Putamen (tissue), 1 donor: ENCODE measurements at places on chromosomes 5 and 9.
A peak's percentile ranks its signal among the peaks of the same experiment; 100 is the strongest.

- no peak for DNase-seq
Observed at GRCh38 chr9:29806937-29807618, 2233.8 kb upstream of the C9orf72 start.

DNA sequence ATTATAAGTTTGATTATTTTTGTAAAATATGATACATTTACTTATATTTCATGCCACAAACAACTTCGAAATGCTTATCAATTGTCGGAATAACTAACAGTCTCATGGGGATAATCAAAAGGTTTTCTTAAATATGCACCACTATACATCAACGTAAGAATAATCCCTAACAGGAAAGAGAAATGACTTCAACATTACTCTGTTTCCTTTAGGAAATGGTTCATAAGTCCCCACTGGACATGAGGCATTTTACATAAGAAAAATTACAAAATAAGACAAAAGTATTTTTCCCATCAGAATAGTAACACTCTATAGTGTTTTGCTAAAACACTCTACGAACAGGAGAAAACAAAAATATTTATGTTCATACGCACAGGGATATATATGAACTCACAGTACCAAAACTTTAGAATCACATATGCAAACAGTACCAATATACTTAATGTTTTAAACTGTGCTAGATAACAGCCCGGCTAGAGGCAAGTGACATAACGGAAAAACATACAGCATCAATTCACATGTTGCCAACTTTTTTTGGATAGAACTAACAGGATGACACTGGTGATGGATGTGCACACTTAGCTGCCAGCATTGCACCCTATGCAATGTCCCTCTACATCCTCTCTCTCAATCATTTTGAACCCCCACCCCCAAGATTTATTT, 120.5 kb downstream of the NFIB start:
- DNase-seq = no peak

DNA sequence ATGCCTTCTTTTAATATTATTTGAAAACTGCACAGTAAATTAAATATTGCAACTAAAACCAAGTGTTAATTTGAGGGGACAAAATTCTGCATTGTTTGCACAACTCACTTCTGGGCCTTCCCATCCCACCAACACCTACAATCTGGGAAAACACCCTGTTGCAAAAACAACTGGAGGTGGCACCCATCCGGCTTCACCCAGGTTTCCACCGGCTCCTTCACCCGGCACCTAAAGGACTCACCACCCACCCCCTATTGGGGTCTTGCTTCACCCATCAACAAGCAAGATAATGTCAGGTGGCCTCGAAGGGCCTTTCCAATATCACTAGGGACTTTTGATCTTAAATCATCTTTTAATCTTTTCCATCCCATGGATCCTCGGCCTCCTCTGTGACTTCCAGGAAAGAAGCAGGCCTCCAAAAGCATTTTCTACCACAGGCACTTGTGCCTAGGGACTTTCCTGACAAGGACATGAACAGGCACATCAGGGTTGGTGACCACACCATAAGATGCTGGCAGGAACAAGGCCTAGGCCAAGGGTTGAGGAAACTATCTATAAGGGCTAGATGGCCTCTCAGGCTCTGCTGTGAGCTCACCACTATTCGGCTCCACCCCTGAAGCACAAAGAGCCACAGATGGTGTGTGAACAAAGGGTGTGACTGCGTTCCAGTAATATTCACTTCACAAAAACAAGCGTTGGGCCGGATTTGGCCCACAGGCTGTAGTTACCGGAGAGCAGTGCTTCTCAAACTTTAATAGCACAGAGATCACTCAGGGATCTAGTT, 205.1 kb downstream of the AUH start:
- DNase-seq = no peak

DNA sequence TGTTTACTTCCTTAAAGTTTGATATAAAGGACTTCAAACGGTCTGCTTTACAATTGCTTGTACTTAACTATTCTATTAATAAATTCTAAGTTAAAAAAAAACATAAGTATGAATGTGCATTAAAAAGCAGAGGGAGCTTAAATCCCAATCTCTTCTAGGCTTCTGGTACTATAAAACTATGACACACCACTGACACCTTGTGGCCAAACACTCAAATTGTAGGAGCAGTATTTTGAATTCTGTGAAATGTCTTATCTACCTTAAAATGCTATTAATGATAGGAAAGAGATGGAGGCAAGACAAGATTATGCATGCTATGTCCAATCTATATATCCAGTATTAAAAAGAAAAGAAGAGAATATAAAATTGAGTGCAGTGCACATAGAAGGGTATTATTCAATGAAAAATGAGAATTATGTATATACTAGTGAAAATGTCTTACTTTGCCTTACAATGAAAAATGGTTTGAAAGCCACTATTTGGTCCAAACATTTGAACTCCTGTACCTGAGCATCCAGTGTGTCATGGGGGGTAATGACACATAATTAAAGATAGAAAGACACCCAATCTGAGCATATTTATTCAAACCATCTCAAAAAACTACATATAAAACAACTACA, 87.6 kb downstream of the ERP44 start:
- DNase-seq = no peak

- peak; percentile 30 for DNase-seq
Observed at GRCh38 chr5:154467655-154468354, 10.2 kb downstream of the HAND1 start.

DNA sequence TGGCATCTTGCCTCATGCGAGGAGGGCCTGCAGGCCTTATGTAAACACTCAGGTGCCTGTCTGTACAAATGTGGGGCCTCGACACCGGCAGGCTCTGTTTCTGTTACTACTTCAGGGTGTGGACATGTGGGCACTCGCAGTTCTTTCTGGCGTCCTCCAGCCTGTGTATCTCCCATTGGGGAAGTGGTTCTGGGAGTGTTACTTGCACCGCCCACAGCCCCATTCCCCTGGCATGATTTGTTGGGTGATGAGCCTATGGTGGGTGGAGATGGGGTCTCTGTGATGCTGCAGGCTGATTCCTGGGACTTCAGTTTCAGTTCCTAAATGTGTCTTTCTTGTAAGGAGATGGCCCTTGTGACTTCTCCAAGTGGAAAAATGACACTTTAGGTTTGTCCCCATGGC, 82.1 kb upstream of the PITX1 start:
- peak; percentile 27 for DNase-seq

GRCh38 chr5:90792725-90793124, 234.1 kb downstream of the ADGRV1 start:
- no peak for DNase-seq

GRCh38 chr5:176500511-176500910, 36.7 kb downstream of the RNF44 start:
- DNase-seq = no peak

DNA sequence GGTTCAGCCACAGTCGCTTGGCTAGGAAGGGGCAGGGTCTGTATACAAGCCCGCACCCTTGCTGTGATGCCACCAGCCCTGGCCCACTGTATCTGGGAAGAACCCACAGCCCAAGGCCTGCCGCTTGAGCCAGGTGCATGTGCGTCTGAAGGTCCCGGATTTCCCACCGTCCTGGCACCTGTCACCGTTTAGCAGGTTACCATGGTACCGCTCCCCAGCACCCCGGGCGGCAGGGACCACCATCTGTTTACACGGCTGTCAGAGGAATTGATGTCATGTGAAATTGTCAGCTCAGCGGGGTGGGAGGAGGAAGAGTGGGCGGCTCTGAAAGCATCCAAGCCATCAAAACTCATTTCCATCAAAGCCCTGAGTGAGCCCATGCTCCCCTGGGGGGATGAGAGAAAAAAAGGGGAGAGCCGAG, 92.7 kb downstream of the HRH2 start:
- DNase-seq = no peak

- no peak for DNase-seq
Observed at GRCh38 chr9:91843623-91844148, 106.3 kb downstream of the ROR2 start.

- no peak for DNase-seq
Observed at GRCh38 chr5:126878634-126879033, 101.7 kb downstream of the LMNB1 start.

- DNase-seq = no peak
Observed at GRCh38 chr5:141940695-141941271, 17.1 kb downstream of the DELE1 start.
